ENCODE measurements at places on chromosomes 7 and 10.
A peak's percentile ranks its signal among the peaks of the same experiment; 100 is the strongest.

DNA sequence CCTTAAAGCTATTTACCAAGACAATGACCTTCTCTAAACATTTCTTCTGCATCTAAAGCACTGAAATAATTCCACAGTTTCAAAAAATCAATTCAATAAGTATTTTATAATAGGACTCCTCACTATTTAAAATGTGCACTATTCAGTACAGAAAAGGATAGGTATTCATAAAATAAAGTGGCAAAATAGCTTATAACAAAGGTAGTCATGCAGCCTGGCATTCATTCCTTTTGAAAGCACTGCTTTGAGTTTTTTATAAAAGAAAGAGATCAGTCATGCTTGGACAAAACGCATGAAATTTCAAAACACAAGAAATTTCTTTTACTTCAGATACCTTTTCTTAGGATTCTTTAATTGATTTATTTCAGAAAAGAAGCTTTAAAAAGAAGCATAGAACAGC, 689.7 kb upstream of the PHF14 start:
- no peak for DNase-seq

GRCh38 chr7:27168265-27168947, 3.1 kb upstream of the HOXA9 start:
- DNase-seq: no peak

DNA sequence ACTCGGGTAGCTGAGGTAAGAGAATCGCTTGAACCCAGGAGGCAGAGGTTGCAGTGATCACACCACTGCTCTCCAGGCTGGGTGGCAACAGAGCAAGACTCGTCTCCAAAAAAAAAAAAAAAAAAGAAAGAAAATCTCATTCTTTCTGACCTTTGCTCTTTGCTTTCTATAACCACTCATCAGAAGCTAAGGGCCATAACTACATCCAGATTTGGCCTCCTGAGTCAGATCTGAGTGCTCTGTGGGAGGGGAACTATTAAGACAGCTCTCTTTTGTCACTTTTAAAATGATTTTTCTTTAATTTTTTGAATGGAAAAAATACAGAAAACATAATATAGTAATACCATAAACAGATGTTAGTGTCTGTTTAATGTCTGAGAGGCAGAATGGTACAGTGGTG, 210.1 kb downstream of the KIAA1217 start:
- DNase-seq: no peak

GRCh38 chr7:148622887-148623585, 32.5 kb downstream of the C7orf33 start:
- DNase-seq: no peak

- DNase-seq: no peak
Measured at GRCh38 chr10:26946102-26946811, 85.5 kb upstream of the ABI1 start.

GRCh38 chr10:75538144-75538543, 106.7 kb downstream of the LRMDA start:
- DNase-seq: no peak

DNA sequence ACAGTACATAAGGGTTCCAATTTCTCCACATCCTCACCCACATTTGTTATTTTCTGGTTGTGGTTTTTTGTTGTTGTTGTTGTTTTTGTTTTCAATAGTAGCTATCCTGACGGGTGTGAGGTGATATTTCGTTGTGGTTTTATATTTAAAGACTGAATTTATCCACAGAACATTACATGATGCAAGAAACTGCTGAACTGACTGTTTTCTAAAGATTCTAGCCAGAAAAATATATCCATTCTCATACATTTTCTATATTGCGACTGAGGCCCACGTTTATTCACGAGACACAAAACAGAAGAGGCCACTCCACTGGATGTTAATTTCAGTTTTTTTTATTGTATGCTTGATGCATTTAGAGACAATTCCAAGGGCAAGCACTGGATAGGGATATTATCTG, 69.8 kb downstream of the SCRN1 start:
- DNase-seq: no peak

GRCh38 chr7:87628780-87629569, 777 bp downstream of the RUNDC3B start:
- DNase-seq: peak; percentile 37

- DNase-seq: no peak
Measured at GRCh38 chr7:151565541-151565940, 45.8 kb upstream of the RHEB start.

GRCh38 chr7:157782041-157782440, 445.2 kb downstream of the DNAJB6 start:
- no peak for DNase-seq

GRCh38 chr10:75617485-75618155, 186.2 kb downstream of the LRMDA start:
- no peak for DNase-seq

DNA sequence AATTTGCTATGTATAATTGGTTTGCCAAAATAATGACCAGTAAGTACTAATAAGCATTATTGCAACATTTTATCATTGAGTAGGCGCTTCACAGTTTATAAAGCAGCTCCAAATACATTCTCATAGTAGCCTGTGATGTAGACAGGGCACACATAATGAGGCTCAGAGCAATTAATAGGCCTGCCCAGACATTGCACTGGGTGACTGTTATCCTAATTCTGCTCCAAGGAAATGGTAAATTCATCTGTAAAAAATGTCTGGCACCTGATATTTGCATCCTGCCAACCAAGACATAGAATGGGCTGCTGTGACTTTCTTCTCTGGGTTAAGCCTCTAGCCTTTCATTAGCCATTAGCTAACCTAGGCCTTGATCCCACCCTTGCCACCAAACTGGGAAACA, 97.6 kb downstream of the SEM1 start:
- no peak for DNase-seq

GRCh38 chr10:121205625-121206024, 354.5 kb downstream of the WDR11 start:
- no peak for DNase-seq

DNA sequence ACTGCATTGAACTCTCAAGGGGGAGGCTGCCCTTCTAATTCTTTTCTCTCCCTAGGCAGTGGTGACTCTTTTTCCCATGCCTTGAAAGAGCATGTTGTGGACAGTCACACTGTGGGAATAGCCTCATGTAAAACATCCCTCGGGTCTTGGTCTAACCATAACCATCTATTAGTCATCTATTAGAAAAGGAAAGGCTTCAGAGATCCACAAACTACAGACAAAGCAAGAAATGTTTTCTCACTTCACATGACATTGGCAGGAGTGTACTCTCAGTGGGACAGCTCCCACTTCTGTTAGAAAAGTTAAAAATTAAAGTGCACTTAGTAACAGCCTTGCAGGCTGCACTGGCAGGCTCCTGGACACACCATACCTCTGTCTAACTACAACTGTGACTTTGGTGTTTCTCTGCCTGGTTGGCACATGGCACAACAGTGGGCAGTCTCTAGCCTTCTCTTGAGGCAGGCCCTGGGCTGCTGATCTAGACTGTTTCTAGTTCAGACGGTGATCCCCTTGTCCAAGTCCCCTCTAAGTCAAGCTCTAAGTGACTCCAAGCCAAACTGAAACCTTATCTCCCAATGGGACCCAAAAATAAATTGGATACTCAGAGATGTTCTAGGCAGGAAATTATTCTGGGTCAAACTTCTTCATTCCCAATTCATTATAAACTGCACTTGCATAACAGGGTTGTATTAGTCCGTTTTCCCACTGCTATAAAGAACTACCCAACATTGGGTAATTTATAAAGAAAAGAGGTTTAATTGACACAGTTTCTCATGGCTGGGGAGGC, 57.9 kb upstream of the ITGB1 start:
- no peak for DNase-seq

DNA sequence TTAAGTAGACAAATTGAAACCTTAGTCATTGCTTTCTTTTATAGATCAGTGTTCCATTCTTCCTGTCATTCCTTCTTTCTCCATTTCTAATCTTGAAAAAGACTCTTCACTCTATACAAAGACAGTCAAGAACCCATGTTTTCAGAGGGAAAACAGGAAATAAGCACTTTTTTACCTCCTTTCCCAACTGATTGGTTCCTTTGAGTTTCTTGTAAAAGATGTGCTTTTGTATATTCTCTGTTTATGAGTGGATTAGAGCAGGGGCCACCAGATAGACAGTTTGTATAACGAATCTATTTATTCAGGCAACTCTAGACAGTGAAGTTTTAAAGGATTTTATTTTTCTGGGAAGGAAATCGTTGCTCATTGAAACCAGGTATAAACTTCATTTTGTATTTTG, 49.8 kb downstream of the SHOC2 start:
- DNase-seq: no peak

DNA sequence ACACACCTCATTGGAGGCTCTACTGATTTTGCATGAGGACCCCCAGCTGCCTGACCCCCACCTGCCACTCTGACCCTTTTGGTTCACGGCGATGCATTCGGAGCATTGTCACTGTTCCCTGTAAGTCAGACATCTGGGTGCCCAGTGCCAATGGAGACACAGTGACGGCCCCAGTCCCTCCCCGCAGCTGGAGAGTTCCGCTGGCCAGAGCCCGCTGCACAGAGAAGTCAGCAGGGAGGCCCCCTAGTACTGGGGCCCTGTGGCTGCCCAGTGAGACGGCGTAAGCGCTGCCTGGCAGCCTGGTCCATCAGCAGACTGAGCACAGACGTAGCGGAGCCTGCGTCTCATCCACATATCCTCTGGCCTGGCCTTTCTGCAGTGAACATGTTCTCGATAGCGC, 77.5 kb downstream of the NKX6-2 start:
- DNase-seq: no peak

All from liver (tissue), 10 donors.